Kidney (tissue), 22 donors: ENCODE measurements at places on chromosomes 1 and 21. TPM values are rescaled to one million over a fixed set of nuclear protein-coding genes. Genes with fewer than 3 reads are reported as not detected.

ASH1L gene
- 68.5 TPM for total RNA-seq

PLA2G2A gene
- 0.63 TPM for total RNA-seq

KRTCAP2 gene
- total RNA-seq = 198 TPM

GCSAML gene
- total RNA-seq = 1.8 TPM

CD53 gene
- total RNA-seq = 70.9 TPM
